ENCODE measurements at places on chromosomes 11 and 22.

DNA sequence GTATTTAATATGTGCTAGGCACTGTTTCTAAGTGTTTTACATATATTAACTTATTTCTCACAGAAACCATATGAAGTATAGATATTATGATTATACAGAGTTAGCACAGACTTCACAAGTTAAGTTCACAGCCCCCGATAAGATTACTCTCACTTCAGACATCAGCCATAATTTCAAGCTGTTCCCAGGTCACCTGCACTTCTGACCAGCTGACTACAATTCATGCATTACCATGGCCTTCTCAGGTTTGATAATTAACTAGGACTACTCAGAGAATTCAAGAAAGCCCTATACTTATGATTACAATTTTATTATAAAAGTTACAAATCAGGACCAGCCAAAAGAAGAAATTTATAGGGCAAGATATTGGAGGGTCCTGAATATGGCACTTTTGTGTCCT lies 68.2 kb upstream of the RRM1 start:
- no peak for DNase-seq

- peak; percentile 68 for DNase-seq
These were observed 14.4 kb downstream of the OAF start for GRCh38 chr11:120224972-120225909.

DNA sequence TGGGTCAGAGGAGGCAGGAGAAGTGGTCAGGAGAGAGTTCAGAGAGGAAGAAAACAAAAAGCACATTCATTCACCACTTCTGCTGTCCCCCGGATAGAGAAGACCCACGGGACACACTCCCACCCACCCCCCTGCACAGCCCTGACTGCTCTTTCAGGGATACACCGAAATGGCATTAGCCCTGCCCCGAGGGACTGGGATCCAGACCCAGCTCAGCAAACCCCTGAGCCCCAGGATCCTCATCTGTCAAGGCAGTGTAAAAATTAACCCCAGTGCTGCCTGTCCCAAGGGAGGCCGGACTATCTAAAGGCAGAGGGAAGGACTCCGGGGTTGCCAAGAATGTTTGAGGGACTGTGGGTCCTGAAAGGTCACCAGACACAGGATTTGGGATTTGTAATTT lies 31.2 kb downstream of the TPBGL start:
- no peak for DNase-seq

- no peak for DNase-seq
These were observed 426.0 kb upstream of the ISX start for GRCh38 chr22:34639911-34640310.

DNA sequence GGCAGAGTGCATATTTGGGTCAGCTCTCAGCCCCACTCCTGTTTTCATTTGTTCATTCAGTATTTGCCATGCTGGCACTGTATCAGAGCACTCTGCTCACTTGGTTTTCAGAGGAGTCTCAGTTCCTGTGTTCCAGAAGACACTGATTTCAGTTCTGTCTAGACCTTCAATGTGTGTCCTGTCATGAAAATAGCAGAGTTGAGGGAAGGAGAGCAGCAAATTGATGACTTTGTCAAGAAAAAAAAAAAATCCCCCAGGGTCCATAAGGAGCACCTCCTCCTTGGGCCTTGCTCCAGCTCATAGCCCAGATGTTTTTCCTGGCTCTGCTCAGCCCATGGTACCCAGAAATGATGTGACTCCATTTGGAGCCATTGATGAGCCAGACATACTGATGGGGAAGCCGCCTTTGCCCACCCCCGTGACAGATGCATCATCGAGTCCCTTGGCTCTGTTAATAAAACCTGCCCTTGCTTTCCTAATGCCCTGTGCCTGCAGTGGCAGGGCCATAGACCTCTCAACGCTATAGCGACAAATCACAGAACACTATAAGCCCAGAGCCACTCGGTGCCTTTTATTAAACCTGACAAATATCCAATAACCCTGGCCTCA lies 107.0 kb downstream of the PKNOX2 start:
- no peak for DNase-seq

GRCh38 chr11:126587541-126587940 lies 232.1 kb downstream of the ST3GAL4 start:
- no peak for DNase-seq

GRCh38 chr11:75763846-75764245 lies 4.7 kb upstream of the DGAT2 start:
- DNase-seq, result no peak

DNA sequence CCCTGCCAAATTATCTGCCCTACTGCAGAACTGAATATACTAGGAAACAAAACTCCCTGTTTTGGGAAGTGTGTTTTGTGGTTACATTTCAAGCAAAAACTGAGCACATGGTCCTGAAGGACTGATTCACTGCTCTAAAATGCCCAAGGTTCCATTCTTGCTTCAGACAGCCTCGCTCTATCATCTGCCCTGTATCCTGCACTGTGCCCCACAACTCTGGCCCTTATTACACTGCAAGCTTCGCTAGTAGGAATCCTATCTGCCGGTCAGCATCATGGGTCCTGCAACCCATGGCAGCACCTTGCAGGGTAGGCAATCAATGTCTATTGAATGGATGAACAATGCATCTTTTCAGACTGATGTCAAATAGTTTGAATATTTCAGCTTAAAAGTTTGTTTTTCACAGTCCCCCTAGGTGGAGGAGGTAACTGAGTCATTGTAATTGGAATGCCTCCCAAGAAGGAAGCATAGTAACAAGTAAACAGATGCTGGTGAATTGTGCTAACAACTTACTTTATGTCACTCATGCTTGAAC lies 21.3 kb downstream of the LAYN start:
- no peak for DNase-seq

DNA sequence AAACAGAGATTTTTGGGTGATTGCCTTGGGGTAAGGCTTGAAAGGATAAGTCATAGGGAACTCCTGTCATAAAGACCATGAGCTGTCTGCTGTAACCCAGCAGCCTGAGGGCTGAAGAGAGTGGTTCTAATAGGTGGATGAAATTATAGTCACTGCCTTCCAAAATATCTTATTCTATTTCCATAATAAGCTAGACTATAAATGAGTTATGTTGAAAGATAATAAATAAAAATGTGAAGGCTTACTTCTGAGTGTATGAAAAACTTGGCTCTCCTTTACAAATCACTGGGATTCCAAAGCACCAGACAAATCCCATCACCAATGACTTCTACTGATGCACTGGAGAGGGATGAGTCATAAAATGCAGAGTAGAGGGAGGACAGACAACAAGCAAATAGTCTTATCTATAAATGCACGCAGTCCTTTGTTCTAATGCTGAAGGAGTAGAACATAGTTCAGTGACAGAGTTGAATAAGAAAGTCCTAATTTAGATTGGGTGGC lies 775.0 kb upstream of the LRRC4C start:
- DNase-seq, result no peak

DNA sequence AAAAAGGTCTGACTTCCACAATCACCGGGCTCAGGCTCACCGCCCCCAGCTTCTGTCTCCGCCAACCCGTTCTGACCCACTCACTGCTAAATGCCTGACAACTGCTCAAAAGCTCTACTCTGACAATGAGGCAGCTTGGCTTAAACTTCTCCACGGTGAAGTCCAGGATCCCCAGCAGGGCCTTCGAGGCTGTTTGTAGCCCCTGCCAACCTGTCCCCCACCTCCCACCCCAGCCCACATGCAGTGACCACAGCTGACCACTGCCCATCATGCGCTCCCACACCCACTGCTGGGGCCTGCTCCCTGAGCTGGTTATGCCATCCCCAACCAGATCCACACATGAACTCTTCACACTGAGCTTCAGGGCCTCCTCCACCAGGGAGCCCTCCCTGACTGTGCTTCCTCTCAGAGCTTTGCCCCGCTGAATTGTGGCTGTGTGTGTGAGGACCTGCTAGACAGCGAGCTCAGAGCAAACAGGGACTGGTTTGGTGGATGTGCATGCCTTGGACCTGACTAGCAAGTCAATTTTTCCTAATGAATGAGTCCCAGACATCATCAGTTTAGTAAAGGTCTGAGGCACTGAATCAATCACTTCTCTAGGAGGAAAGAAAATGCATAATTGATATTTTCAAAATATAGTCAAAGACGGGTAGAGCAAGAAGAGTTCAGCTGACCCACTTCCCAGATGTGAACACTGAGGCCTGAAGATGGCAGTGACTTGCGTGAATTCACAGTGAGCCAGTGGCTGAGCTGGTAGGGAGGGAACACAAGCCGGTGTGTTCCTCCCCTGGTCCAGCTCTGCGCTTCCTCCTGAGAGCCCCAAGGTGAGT lies 7.7 kb downstream of the LRRC32 start:
- no peak for DNase-seq

DNA sequence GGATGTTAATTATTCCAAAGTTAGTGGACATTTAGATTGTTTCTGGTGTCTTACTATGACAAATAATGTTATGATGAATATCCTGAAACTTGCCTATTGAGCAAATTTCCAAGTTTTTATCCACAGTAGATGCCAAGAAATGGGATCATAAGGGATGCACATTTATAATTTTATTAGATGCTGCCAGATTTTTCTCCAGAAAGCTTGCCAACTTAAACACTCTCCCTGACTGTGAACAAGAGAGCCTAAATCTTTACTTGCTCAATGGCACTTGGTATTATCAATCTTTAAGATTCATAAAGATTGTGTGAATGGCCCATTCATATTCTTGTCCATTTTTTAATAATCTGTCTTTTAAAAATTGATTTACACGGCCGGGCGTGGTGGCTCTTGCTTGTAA lies 82.4 kb downstream of the SPON1 start:
- no peak for DNase-seq

DNA sequence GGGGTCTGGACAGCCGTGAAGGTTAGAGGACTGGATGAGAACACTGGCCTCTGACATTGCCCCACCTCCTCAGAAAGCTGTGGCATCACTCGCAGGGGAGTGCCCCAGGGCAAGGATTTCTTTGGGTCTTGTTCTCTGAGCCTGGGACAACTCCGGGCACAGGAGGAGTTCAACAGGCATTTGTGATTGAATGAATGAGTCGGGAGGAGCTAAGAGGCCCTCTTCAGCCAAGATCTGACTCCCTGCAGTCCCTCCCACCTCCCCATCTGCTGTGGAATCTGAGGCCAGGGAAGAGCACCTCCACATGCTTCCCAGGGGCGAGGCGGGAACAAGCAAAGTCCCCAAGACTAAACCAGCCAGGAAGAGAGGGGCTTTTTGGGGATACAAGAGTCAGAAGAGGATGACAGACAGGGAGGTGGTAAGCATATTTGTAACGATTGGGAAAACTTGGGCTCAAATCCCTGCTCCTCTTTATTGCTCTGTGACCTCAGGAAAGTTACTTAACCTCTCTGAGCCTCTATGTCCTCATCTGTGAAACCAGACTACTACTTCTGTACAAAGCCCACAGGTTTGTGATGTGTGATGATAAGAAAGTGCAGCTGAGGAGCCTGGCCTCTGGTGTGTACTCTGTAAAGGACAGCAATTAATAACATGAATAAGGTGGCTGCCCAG lies 6.4 kb downstream of the TP53I11 start:
- DNase-seq, result no peak

DNA sequence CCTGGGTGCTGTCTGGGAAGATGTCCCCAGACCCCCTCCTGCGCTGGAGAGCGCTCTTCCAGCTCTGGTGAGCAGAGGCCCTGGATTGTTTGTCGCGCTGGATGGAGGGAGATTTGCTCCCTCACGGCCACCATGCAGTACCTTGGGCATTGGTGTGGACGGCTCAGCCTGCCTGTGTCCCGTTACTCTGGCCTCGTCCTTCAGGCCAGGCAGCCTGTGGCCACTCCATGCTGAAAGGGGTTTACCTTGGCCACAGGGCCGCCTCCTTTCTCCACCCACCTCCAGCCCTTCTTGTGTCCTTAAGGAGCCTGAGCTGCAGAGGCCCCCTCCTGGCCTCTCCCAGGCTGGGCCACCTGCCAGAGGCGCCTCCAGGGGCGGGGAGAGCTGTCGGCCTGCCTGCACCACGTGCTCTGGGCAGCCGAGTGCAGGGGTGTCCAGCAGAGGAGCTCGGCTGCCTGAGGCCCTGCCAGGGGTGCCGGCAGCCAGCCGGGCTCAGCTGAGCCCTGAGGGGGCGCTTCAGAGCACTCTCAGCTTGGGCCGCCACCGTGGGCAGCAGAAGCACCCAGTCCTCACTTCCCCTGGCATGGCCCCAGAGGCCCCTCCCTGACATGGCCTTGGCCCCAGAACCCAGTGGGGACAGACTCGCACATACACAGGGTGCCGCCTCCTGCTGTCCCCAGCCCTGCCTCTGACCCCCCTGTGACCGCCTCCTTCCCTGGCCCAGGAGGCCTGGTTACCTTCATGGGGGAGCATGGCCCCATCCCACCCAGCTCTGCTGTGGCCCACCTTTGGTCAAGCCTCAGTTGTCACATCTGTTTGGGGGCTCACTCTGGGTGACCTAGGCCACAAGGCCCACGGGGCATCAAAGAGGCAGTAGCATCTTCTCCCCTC lies 3.4 kb downstream of the CCND1 start:
- no peak for DNase-seq

DNA sequence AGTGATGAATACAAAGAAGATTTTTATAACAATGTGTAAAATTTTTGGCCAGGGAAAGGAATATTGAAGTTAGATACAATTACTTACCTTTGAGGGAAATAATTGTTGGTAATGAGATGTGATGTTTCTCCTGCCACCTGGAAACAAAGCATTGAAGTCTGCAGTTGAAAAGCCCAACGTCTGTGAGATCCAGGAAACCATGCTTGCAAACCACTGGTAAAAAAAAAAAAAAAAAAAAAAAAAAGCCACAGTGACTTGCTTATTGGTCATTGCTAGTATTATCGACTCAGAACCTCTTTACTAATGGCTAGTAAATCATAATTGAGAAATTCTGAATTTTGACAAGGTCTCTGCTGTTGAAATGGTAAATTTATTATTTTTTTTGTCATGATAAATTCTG lies 5.3 kb downstream of the BIRC3 start:
- DNase-seq, result no peak

DNA sequence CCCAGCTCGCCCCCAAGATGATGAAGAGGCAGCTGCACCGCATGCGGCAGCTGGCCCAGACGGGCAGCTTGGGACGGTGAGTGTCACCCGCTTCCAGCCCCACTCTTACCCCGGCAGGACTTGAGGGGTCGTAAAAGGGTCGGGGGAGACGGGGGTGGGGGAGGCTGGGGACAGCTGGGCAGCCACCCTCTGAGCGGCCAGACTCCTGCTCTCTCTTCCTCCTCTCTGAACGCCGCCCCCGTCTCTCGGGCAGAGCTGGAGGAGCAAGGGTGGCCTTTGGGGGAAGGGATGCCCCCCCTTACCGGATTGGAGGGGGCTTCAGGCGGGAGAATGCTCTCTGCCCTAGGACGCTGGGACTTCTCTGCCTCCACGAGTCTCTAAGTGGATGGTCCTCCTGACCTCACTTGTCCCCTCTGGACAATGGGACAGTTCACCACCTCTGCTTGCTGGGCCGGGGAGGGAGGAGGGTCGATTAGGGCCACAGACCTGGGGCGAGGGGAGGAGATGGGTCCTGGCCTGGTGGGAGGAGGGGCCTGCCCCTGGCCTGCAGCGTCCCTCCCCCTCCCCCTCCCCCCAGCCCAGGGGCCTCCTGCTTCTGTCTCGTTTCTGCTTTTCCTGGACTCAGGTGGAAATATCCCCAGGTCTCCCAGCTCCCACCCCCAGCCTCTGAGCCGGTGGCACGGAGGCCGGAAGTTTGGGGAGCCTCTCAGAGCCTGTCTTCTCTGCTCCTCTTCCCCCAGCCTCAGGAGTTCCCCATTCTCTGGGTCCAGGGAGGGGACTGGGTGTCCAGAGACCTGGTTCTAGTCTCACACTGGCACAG lies 512 bp downstream of the SH3BP1 start:
- DNase-seq, result peak; percentile 64

- no peak for DNase-seq
These were observed 8.4 kb upstream of the FTH1 start for GRCh38 chr11:61975638-61976419.

Data from CD14-positive monocyte (primary cell).